ENCODE measurements at places on chromosomes 13 and 19.

DNA sequence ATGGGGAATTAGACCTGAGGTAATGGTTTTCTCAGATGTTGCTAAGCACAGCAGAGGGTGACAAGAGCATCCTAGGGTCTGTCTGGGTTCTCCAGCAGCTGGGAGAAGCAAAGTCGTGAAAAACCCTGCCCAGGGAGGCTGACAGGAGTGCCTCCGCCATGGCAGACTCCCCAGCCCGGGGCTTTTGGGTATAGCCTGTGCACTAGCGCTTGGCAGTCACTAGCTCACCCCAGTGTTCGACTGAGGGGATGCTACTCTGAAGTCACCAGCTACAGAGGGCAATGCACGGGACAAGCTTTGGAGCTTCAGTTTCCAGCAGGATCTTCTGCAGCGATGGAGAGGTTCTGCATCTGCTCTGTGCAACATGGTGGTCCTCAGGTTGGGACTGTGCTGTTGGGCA lies 87.5 kb downstream of the ING1 start:
- no peak for DNase-seq

DNA sequence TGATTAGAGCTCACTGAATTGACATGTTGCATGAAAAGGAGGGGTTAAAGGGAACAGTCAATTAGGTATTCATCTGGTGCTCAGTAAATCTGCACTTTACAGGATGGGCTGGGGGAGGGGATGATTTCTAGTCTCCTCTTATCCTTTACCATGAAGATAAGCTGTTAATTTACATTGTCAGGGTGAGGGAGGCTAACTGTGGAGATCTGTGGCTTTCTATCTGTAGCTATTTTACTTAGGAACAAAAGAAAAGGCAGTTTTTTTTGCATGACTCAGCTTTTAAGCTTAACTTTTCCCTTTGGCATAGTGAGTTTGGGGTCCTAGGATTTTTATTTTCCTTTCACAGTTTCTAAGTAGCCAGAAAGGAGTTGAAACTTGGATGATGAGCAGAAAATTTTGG lies 253.3 kb downstream of the LMO7 start:
- DNase-seq: no peak

DNA sequence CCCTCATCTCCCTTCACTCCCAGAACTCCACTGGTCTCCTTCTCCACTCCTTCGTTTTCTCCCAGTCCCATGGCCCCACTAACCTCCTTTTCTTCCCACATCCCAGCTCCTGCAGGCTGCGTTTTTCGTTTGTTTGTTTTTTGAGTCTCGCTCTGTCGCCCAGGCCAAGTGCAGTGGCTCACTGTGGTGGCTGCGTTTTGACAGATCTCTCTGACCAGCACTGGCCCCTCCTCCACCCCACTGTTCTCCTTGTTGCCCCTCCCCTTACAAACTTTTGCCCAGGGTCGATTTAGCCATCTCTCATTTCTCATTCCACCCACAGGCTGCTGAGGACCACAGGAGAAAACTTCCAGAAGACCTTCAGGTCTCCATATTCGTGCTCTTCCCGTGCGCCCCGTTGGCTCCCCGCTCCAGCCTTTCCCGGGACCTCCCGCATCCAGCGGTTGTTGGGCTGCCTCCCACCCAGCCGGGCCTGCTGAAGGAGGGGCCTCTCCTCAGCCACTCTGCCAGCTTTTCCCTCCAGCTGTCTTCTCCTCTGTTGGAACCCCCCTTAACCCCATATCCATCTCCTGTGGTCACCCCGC lies 40.6 kb upstream of the GJB6 start:
- DNase-seq: no peak

DNA sequence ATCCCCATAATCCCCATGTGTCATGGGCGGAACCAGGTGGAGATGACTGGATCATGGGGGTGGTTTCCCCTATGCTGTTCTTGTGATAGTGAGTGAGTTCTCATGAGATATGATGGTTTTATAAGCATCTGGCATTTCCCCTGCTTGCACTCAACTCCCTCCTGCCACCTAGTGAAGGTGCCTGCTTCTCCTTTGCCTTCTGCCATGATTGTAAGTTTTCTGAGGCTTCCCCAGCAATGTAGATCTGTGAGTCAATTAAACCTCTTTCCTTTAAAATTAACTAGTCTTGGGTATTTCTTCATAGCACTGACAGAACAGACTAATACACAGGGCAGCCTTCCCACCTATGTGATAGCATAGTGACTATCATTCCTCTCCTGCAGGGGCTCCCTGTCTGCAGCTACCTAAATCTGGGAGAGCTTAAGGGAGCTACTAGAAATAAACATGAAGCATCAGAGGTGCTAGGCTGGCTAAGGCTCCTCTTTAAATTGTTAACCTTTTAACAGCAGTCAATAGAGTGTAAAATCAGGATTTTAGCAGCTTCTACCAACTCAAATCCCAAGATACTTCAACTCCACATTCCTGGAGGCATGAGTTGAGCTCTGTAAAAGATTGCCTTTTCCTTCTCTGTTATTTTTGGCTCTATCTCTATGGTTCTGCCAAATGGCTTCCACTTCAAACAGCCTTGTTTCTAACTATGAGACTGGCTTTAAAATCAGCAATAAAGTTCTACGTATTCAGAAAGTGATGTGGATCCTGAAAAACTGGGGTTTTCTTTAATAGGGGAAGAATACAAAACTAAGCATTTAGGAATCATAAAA lies 112.3 kb downstream of the VWA8 start:
- DNase-seq: no peak

- DNase-seq: no peak
Measured at GRCh38 chr19:7679771-7680605, 645 bp upstream of the TRAPPC5 start.

GRCh38 chr19:10654610-10655456 lies 687 bp downstream of the ILF3 start:
- no peak for DNase-seq

- DNase-seq: no peak
Measured at GRCh38 chr13:64248371-64249065, 2832.9 kb upstream of the PCDH20 start.

DNA sequence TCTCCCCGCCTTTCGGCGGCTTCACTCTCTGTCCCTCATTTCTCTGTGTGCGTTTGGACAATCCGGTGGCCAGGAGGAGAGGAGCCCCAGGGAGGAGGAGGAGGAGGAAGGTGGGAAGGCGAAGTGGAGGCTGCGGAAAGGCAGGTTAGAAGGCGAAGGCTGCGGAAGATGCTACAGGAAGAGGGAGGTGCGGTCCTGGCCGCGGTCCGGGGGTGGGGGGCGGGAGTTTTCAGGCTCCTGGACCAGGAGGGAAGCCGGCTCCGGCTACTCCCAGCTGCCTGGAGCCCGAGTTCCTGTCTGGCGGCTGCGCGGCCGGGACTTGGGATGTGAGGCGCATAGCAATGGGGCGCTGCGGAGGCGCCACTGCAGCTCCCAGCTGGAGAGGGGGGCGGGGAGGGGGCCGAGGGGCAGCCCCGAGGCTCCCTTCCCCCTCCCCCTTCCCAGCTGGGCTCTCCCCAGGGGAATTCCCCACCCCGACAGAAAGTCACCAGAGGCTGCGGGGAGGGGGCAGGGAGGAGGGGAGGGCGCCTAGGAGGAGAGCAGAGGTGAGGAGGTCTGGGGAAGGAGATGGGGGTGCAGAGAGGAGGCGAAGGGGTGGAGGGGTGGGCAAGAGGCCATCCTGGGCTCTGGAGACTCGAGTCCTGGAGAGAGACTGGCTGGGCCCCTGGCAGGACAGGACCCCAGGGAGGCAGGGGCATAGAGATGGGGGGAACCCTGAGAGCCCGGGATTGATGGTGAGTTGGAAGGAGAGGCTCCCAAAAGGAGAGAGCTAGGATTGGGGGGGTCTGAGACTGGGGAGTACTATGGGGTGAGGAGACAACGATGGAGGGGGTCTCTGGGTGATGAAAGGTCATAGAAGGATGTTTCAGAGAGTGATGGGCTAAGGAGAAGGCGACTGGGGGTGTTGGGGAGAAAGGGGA lies 2.0 kb downstream of the LRRC4B start:
- DNase-seq: no peak

- DNase-seq: no peak
Measured at GRCh38 chr13:27138457-27139093, 33.0 kb downstream of the USP12 start.

GRCh38 chr13:45055198-45055901 lies 65.0 kb upstream of the GTF2F2 start:
- no peak for DNase-seq

- no peak for DNase-seq
Measured at GRCh38 chr19:39924389-39924788, 10.0 kb downstream of the FCGBP start.

- DNase-seq: no peak
Measured at GRCh38 chr13:61029064-61029463, 386.6 kb downstream of the PCDH20 start.

DNA sequence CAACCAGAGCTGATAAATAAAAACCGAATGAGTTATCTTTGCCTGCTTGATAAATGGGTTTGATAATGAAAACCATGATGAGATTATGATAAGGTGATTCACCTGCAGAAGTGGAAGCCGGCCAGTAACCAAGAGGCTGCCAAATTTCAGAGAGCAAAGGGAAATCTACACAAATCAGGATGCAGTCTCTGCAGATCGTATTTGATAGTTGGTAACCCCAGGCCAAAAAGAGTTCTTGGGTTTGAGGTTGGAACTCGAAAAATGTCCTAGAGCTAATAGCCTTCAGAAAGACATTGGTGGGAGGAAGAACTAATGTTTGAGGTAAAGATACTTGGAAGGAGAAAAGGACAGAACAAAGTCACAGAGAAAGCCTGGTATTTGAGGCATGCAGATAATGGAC lies 9.6 kb upstream of the LATS2 start:
- DNase-seq: no peak

GRCh38 chr13:88246239-88246638 lies 575.1 kb downstream of the SLITRK5 start:
- DNase-seq: no peak

DNA sequence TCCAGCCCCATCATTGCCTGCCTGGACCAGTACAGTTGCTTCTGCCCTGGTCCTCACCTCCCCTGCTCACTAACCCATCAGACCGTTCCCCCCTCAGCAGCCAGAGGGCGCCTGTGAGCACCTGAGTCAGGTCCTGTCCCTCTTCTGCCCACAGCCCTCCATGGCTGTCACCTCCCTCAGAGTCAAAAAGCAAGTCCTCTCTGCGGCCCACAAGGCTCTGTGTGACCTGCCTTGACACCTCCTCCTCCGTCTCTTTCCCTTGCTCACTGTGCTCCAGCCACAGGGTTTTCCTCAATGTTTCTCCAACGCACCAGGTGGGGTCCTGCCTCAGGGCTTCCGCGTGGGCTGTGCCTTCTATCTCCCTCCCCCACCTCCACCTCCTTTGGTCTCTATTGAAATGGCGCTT lies 29.4 kb upstream of the PTPRS start:
- no peak for DNase-seq

DNA sequence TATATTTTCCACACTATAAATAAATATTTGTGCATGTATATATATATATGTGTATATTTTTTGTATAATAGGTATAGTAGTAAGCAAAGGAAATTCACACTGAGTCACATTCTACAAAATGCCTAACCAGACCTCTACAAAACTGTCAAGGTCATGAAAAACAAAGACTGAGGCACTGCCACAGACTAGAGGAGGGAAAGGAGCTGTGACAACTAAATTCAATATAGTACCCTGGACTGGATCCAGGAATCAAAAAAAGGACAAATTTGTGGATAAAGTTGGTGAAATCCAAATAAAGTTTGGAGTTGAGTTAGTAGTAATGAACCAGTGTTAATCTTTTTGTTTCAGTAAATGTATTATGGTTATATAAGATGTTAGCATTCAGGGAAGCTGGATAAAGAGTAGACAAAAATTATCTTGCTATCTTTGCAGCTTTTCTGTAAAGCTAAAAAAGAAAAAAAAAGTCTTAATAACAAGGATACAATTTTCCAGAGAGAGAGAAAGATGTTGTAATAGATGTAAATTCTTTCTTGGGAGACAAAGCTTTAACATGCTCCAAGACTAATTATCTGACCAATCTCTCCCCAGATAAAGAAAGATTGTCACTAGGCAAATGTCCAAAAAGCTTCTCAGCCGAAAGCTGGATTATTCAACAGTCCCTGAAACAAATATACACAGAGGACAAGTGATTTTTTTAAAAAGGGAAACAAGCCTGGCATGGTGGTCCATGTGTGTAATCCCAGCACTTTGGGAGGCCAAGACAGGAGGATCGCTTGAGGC lies 19.1 kb downstream of the SYDE1 start:
- DNase-seq: no peak

- DNase-seq: no peak
Measured at GRCh38 chr13:110408286-110408685, 101.2 kb downstream of the COL4A2 start.

DNA sequence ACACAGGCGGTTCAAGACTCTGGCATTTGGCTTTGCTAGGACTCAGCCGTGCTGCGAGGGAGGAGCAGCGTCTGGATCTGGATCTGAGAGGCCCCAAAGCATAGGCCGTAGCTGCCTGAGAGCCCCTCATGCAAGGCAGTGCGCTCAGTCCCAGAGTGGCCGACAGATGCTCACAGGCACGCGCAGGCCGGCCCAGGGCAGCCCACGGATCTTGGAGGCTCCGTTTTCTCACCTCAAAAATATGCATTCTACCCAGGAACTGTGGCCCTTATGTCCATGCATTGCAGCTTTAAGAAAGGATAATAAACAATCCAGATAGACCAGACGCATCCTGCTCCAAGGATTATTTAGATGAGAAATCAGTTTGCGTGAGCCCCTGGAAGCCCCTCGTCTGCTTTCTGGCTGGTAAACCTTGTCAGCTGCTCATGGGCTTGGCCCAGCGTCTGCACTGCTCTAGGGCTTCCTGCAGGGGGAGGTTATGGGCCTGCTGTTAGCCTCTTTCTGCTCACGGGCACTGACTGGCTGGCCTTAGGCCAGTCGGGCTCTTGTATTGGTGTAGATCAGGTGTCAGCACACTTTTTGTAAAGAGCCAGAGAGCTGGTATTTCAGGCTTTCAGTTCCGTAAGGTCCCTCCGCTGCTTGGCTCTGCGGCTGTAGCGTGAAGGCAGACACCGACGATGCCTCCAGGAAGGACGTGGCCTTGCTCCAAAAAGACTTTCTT lies 24.2 kb downstream of the TEX29 start:
- DNase-seq: no peak

GRCh38 chr19:44857837-44858236 lies 11.7 kb downstream of the NECTIN2 start:
- no peak for DNase-seq

GRCh38 chr19:39413272-39413910 lies 922 bp downstream of the PLEKHG2 start:
- no peak for DNase-seq

DNA sequence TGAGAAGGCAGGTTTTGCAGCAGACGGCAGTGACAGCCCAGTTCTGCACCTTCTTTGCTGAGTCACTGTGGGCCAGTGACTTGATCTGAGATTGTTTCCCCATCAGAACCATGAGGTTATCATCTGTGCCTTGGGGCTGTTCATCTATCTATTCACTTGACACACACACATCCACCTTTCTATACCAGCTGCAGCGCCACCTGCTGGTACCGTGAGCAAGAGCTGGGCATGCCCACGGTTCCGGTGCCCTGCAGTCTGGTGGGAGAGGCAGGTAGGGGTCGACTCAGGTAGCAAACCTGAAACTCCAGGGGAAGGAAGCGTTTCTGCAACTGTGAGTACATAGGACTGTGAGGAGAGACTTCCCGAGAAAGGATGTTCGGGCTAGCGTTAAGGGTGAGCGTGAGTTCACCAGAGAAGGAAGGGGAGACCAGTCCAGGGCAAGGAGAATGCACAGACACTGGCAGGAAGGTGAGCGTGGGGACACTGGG lies 7.5 kb upstream of the LIN7B start:
- peak; percentile 30 for DNase-seq

GRCh38 chr13:24281188-24282008 lies 28.0 kb upstream of the C1QTNF9 start:
- DNase-seq: no peak
